ENCODE measurements at places on chromosomes 16 and 17. TPM values are rescaled to one million over a fixed set of nuclear protein-coding genes. Genes with fewer than 3 reads are reported as not detected.

DNA sequence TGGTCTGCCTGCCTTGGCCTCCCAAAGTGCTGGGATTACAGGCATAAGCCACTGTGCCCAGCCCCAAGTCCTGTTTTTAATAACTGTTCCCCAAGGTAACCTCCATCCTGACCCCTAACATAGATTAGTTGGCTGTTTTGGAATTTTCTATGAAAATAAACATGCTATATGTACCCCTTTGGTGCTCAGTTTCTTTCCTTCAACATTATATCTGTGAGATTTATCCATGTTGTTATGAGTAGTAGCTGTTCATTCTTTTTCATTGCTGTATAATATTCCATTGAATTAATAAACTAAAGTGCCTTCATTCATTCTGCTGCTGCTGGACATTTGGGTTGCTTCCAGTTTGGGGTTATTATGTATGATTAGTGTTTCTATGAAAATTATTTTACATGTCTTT lies 26.3 kb upstream of the FMNL1 start:
- no peak for DNase-seq

CES4A gene
- total RNA-seq: 2.6 TPM

DNA sequence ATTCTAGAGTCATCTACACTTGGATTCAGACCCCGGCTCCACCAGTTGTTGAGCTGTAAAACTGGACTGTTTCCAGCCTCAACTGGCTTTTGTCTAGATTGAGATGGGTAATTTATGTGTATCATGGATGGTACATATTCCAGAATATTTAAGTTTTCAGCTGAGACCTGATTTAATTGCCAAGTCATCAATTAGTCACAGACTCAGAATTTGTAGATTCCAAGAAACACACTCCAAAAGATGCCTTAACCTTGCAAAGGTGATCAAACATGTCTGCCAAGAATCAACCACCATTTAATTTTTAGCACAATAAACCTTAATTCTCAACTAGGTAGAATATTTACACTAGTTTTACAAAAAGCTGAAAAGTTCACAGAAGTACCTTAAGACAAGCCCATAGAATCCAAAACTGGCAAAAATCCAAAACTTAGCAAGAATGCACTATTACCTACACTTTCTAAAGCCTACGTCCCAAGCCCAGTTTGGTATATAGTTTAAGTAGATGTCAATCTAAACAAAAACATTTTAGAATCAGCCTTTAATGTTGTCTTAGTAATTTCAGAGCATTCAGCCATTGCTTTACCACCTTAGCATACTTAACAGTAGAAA lies 17.7 kb downstream of the SIAH1 start:
- DNase-seq: no peak

CACNG4 gene
- total RNA-seq: 6.9 TPM

SNAI3 gene
- total RNA-seq: not detected

FNDC8 gene
- not detected for total RNA-seq

- DNase-seq: no peak
Measured at GRCh38 chr17:3890082-3890877, 2.6 kb downstream of the CAMKK1 start.

DNA sequence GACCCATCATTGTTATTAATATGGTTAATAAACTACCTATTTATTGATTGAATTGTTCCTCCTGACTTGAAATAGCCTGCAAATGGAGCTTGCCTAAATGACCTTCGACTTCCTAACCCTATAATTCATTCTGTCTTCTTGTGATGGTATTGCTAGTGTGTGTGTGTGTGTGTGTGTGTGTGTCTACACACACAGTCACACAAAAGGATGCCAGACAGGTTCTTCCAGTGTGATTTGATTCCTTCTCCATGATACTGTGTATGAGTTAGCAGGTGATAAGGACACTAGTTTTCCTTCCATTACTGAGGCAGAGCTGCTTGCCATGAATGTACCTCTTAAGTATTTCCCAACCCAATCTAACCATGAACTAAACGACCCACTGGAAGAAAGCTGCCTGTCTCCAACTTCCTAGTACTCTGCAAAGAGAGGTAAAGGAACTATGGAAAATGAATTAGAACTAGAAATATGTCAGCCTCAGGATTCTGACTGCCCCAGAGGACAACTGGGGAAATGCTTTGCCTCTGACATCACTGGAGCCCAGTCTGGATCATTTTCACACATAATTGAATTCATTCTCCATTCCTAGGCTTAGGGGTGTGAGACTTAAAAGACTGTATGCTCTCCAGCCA lies 3.5 kb upstream of the CDC6 start:
- DNase-seq: no peak

DNA sequence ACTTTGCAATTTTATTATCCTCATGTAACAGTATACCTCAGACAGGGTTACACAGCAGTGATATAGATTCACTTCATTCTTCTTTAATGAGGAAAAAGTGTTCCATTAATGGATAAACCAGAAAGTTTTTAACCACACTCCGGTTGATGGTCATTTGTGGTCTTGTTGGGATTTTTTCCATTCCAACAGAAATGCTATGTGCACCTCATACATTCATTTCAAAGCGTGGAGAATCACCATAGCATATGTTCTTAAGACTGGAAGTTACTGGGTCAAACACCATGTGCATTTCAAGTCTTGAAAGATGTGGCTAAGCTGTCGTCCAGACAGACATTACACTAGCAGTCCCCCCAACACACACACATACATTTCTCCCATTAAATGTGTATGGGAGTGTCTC lies 245.8 kb upstream of the CDH5 start:
- no peak for DNase-seq

DNA sequence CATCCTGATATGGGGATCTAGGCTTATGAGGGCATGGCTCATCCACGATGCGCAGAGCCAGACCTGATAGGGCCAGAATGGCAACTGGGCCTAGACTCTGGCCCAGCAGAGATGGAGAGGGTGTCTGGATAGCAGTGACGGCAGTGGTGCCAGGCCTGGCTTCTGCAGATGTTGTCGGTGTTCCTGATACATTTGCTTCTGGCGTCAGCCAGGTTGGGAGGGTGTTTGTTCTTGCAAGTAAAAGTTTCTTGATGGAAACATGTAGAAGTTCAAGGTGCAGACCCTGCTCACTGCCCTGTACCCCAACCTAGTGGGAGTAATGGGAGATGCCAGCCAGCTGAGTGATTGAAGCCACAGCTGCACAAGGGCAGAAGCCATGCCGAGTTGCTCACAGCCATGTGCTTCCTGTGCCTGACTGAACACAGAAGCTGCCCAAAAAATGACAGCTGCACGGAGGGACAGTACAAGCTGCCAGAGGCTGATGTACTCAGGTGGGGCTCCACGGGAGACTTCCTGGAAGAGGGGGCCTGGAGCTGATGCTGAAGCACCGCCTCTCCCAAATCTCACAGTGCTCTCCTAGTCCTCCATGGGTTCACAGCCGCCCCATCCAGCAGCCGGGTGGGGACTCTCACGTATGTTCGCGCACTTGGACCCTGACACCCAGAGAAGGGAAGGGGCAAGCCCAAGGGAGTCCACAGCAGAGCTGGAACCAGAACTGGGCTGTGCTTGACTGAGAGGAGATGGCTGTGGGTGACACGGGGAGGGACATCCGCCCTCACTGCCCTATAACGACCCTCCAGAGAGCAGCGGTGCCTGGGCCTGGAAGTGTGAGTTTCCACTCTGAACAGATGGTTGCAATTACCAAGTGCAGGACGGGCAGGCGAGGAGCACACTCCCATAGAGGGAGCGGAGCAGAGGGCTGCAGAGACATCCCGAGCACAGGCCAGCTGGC lies 78.7 kb downstream of the N4BP1 start:
- DNase-seq: peak; percentile 90

- no peak for DNase-seq
Measured at GRCh38 chr17:58956997-58957724, 149.5 kb downstream of the TRIM37 start.

- no peak for DNase-seq
Measured at GRCh38 chr16:49504023-49504364, 130.4 kb downstream of the C16orf78 start.

DNA sequence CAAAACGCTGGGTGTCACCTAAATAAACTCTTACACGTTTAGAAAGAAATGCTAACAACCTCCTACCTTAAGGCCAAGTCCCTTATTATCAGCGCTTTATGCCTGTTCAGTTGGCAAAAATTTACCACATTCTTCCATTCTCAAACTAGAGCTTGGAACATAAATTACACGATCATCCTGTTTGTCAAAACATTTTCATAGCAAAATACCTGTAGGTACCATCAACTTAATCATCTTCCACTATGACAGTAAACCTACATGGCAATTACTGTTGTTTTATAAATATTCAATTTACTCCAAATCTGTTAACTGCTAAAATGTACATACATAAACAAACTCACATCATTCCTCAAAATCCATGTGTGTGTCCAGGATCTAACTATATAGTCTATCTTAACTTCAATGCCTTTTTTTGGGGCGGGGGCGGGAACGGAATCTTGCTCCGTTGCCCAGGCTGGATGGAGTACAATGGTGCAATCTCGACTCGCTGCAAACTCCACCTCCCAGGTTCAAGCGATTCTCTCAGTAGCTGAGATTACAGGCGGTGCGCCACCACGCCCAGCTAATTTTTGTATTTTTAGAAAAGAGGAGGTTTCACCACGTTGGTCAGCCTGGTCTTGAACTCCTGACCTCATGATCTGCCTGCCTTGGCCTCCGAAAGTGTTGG lies 4.4 kb downstream of the RPL23 start:
- no peak for DNase-seq

DNA sequence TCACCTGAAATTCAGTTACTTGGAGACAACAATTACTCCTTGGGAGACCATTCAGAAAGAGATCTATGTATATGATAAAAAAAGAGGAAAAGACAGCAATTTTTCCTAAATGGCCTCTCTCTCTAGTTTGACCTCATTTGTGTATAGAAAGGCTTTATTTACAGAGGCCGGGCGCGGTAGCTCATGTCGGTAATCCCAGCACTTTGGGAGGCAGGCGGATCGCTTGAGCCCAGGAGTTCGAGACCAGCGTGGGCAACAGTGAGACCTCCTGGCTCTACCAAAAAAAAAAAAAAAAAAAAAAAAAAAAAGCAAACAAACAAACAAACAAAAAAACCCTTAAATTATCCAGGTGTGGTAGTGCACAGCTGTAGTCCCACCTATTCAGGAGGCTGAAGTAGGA lies 20.7 kb downstream of the GRB2 start:
- DNase-seq: no peak

DNA sequence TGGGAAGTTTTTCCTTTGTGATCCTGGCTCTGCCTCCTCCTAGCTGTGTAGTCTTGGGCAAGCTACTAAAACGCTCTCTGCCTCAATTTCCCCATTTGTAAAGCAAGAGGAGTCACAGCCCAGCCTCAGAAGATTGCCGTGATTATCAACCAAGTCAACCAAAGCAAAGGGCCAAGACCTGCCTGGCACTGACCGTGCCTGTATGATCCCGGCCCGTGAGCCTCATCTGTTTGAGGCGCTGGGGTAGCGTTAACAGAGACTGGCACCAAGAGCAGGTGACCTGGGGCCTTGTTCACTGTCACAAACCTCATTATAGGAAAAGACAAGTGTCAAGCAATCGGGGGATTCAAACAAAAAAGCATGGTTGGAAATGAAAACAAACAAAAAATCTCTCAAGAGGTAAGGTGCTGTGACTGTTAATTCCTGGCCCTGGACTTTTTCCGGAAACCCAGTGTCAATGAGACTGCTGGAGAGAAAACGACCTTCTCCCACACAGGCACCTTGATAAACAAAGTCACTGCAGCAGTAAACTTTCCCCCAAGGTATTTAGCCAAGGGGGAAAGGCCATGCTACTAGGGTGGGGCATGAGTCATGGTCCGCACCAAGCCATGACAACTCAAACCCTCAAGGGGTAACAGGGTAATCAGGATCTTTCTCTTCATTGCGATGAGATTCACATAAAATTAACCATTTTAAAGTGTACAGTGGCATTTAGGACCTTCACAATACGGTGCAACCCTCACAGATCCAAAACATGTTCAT lies 5.4 kb downstream of the MEAK7 start:
- DNase-seq: peak; percentile 30

GRCh38 chr16:46926470-46927225 lies 42.5 kb downstream of the GPT2 start:
- DNase-seq: no peak

GRCh38 chr16:76235025-76235424 lies 42.2 kb upstream of the CNTNAP4 start:
- DNase-seq: peak; percentile 80

C16orf96 gene
- total RNA-seq: 0.23 TPM

- no peak for DNase-seq
Measured at GRCh38 chr17:57902117-57902799, 52.4 kb upstream of the MRPS23 start.

DNA sequence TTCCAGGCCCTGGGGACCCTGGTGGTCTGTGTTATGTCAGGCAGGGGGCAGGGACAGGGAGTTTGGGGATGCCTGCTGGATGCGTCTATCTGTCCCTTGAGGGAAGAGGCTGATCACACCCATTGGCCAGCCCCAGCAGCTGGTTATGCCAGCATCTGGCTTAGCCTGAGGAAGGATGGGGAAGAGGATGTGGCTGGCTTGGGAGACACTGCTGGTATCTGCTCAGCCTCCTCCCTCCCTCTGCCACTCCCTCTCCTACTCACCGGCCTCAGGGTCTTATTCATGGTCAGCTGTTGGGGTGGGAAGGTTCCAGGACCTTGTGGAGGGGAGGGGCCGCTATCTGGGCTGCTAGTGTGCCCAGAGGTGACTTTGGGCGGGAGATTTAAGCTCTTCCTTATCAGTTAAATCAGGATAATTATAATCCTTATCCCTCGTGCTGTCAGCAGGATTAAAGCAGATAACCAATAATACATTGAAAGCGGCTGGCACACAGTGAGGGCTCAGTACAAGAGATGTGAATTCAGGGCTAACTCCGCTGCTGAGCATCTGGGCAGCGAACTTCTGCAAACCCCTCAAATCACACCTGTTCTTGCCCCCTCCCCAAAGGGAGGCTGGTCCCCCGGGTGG lies 36.0 kb upstream of the MLKL start:
- peak; percentile 48 for DNase-seq

SMG6 gene
- 28.7 TPM for total RNA-seq

- DNase-seq: no peak
Measured at GRCh38 chr16:683396-684070, 601 bp downstream of the JMJD8 start.

NHERF2 gene
- total RNA-seq: 87.0 TPM

GRCh38 chr16:30490210-30490609 lies 17.7 kb downstream of the ITGAL start:
- no peak for DNase-seq

DNA sequence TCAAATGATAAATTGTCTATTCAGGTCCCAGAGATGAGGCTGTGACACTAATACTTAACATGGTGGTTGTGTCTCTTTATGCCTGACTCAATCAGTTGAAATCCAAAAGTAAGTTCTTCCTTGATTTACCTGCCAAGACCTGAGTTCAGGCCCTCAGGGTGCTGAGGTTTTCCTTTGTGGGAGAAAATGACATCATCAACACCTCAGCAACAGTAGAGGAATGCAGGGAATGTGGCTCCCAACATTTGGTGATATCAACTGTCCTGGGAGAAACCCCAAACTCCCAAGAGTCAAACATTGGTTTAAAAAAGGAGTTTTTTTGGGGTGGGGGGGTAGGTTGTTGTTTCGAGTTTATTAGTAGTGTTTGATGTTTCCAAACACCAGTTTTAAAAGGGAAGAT lies 14.7 kb downstream of the RNF43 start:
- DNase-seq: no peak

- DNase-seq: no peak
Measured at GRCh38 chr16:50388496-50388895, 19.7 kb upstream of the BRD7 start.

KIF19 gene
- not detected for total RNA-seq

Data from chondrocyte (in vitro differentiated cells).